Activated CD4-positive, CD25-positive, alpha-beta regulatory T cell (primary cell): ENCODE measurements at places on chromosomes 3 and 15.

- DNase-seq = no peak
Measured at GRCh38 chr3:49387721-49388120, 24.1 kb downstream of the RHOA start.

- no peak for DNase-seq
Measured at GRCh38 chr15:55742498-55742926, 440 bp downstream of the PRTG start.

DNA sequence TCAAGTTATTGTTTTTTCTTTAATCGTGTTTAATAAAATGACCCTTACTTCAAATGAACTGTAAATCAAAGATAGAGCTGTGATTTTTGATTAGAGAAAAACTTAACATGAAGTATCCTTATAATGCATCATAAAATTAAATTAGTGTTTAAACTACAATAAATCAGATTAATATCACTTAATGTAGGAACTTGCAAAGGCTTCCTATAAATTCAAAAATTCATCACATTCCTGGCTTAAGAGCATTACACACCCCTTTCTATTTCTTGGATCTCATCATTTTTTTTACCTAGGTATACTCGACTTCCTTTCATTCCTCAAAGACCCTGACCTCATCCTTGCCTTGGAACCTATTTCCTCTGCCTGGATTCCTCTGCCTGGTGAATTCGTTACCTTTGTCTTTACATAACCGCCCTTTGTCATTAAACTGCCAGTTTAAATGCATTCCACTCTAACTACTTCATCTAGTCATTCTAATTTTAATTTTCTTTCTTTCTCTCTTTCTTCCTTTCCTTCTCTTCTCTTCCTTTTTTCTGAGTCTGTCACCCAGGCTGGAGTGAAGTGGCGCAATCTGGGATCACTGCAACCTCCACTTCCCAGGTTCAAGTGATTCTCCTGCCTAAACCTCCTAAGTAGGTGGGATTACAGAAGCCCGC, 1244.5 kb downstream of the OTOL1 start:
- DNase-seq = no peak

GRCh38 chr3:86416334-86416733, 574.6 kb downstream of the VGLL3 start:
- DNase-seq = no peak

- DNase-seq = no peak
Measured at GRCh38 chr3:65935724-65936123, 103.0 kb downstream of the MAGI1 start.

DNA sequence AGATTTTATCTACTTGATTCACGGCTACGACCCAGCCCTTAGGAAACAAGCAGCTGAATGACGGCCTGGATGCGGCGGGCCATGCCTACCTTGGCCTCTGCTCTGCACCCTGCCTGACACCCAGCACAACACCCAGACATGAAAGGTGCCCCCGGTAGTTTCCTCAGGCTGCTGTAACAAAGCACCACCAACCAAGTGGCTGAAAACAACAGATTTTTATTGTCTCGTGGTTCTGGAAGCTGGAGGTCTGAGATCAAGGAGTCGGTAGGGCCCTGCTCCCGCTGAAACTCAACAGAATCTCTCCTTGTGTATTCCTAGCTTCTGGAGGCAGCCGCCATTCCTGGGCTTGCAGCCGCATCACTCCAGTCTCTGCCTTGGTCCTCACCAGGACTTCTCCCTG, 111.7 kb downstream of the ADCY5 start:
- no peak for DNase-seq

DNA sequence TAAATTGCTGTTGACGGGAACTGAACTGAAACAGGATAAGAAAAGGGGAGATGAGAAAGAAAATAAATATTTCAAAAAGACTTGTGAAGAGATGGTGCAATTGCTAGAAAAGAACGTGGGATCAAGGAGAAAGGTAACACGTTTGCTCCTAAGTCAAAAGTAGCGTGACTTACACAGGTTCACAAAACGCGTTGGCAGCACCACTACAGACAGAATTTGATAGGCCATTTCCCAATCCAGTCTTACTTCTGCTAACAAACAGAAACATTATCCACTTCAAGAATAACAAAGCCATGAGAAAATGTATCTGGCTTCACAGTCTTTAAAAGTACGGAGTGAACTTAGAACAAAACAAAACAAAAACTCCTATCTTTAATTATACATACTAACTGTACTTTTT, 75.5 kb downstream of the DPH6 start:
- DNase-seq = no peak

DNA sequence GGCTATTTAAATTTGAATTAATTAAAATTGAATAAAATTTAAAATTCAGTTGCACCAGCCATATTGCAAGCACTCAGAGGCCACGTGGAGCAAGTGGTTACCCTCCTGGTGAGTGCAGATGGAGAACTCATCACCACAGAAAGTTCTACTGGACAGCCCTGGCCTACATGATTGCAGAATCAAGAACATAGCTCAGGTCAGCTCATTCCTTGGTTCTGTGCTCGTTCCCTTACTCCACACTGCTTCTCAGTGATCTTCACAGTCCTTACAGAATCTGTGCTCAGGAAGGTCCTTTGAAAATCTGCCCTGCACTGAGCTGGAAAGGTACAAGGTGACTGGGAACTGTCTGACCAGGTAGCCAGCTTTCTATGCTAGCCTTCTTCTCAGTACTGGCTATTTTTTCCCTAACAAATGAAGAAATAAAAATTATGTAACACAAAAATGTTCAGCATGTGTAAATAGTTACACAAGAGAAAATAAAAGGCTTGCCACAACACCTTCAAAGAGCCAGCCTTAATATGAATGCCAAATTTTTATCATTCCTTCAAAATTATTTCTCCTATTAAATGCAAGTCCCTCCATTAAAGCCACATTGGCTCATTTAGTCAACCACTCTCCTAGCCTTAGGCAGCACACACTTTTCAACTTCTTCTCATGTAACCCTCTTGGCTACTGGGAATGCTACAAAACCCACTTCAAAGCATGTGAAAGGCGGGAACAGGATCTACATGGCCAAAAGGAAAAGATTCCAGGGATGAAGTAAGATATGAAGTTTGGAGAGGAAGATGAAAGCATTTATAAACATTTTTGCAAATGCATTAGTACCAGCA, 326.4 kb upstream of the WNT5A start:
- DNase-seq = no peak

- DNase-seq = no peak
Measured at GRCh38 chr15:44045217-44045616, 149.9 kb downstream of the FRMD5 start.

DNA sequence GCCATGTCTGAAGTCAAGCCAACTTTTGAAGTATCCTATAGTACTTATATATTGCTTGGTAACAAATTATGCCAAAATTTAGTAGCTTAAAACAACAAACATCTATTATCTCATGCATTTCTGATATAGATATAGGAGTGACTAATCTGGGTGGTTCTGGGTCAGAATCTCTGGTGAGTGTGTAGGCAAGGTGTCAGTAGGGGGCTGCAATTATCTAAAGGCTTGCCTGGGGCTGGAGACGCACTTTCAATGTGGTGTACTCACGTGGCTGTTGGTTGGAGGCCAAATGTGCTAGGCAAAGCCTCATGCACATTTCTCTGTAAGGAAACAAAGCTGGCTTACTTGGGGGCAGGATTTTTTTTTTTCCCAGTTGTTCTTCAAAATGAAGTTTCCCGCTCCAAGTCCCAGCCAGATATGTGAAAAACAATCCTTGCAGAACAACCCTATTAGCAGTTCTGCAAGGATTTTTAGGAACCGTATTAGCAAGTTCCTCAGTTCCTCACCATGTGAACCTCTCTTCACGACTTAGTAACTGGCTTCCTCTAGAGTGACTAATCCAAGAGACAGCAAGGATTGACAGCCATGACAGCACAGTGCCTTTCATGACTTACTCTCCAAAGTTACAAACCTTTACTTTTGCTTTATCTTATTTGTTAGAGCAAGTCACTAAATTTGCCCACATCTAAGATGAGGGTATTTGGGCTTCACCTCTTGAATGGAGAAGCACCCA, 25.8 kb downstream of the GREM1 start:
- DNase-seq = no peak

DNA sequence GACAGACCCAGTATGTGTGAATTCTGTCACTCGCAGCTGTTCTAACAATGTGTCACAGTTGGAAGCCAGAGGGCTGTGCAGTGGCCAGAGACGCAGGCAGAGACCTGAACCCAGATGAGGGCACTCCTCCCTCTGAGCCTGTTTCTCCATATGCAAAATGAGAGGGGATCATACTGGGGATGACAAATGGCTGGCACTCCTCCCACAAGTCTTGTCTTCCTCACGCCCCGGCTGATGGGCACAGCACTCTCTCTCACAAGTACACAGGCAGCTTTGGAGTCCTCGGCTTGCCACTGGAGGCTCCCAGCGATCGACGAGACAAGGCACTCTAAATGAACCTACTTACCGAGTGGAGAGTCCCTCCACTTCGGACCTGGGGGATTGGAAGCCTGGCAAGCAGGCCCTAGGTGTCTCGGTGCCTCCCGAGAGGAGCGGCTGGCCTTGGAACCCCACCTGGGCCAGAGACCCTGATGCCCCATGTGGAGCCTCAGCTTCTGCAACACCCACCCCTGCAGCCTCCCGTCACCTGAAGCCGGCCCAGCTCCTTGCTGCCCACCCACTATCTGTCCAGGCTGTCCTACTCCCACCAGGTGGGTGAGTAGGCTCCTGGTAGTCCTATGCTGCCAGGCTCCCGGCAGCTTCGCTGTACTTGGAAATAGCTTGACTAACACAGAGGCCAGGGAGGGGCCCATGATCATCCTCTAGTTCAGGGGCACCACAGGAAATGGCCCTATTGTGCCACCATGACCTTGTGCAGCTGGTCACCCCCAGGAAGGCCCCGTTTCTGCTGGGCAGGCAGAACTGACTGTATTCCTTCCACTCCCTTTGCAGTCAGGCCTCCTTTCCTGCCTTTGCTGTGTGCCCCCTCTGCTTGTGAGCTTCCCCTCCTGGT, 65.0 kb upstream of the IQSEC1 start:
- DNase-seq = no peak

DNA sequence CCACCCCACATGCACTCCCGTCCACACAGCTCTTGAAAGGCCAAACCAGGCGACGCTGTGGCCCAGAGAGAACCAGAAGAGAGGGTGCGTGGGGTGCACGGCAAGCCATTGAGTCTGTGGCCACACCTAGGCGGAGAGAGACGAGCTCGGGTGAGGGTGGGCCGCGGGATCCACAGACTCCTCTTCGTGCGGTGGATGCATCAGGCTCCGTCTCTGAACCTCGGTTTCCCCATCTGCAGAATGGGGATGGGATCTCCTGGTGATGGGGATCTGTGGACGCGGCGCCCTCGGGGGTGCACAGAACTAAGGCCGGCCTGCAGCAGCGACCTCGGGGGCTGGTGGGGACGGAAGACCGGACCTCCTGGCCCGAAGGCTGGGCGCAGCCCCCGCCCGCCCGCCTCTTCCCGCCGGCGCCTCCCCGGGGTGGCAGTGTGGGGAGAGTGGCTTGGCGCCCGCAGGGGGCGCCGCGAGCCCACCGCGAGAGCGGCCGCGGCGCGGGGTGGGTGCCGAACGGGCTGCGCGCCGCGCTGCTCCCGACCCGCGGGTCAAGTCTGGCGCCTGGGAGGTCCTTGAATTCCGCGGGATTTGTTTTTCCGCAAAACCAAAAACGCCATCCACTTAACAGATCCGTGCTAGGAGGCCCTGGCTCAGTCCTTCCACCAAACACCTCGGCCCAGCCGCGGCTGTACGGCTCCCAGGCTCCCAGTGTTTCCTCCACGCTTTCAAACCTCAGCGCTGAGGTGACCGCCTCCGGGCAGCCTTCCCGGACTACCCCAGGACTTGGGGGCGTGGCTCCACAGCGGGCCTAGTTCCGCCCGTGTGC, 13.2 kb upstream of the ADPGK start:
- no peak for DNase-seq
